ENCODE measurements at places on chromosomes 6 and 20. TPM values are rescaled to one million over a fixed set of nuclear protein-coding genes. Genes with fewer than 3 reads are reported as not detected.

GRCh38 chr6:142376800-142377496 is 75.1 kb downstream of the ADGRG6 start:
- DNase-seq: no peak

GRCh38 chr6:90544081-90544480 is 42.8 kb downstream of the MAP3K7 start:
- no peak for DNase-seq

USP49 gene
- 0.97 TPM for total RNA-seq

NRN1 gene
- 78.5 TPM for total RNA-seq

DNA sequence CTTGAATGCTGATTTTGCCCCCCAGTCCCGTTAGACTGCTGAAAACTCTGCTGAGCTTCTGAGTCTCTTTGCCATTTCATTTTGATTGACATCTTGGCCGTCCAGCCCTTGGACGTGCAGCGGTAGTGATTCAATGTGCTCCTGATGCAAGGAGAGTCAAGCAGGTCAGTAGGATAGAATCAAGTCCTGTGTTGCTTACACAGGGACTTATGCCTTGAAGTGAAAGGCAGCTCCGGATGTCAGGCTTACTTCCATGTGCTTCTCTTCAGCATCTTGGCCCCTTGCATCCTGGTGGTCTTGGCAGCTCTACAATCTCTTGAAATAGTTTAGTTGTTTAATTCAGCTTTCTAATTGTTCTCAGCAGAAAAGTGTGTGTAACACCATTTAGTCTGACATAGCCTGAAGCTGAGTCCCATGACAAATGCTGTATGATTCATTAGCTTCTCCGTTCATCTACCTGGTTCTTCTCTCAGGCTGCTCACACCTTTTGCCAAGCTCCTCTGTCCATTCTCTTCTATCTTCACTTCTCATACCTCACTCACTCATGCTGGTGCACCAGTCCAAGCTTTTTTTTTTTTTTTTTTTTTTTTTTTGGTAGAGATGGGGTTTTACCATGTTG is 76.0 kb downstream of the EZR start:
- no peak for DNase-seq

DNA sequence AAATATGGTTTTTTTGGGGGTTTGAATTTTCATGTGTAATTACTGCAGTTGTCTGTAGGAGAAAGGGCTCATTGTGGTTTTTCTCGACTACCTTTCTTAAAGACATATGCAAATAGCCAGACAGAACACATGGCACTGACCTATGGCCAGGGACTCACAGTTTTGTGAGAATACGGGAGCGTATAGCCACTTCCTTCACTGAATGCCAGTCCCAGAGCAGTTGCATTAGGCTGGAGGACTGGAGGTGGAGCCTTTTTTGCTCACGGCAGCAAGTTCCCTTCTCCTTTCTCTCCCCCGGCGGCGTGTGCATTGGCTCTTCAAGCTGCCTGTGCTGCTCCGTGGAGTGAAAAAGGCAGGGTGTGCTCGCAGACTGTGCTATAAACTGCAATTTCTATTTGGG is 114.9 kb downstream of the AKAP7 start:
- DNase-seq: peak; percentile 62

DNA sequence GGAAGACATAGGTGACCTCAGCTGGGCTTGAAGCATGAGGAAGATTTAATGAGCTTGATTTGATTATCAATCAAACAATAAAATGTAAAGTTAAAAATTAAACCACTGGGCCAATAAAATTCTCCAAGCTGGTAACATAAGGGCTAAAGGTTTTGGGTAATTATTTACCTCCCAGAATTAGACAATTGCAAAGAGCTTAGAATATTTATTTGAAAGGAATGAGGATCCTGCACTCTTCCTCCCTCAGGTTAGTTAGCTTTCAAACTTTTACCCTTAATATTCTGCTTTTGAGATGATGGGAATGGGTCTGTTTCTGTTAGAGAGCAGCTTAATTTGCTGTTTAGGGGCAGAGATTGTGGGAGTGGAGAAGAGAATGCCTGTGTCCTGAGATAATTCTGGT is at the start of gene SLC17A4:
Gene SLC17A4 (plus strand): TSS at position 208 of the 400 bp plus-strand sequence. CDS start 7,221 bp downstream, outside the sequence.
- DNase-seq: no peak

ACOT13 gene
- total RNA-seq: 3.4 TPM

SCRT2 gene
- total RNA-seq: not detected

GRCh38 chr20:575230-575629 is 31.6 kb upstream of the CSNK2A1 start:
- no peak for DNase-seq

HLA-DQB2 gene
- not detected for total RNA-seq

DNA sequence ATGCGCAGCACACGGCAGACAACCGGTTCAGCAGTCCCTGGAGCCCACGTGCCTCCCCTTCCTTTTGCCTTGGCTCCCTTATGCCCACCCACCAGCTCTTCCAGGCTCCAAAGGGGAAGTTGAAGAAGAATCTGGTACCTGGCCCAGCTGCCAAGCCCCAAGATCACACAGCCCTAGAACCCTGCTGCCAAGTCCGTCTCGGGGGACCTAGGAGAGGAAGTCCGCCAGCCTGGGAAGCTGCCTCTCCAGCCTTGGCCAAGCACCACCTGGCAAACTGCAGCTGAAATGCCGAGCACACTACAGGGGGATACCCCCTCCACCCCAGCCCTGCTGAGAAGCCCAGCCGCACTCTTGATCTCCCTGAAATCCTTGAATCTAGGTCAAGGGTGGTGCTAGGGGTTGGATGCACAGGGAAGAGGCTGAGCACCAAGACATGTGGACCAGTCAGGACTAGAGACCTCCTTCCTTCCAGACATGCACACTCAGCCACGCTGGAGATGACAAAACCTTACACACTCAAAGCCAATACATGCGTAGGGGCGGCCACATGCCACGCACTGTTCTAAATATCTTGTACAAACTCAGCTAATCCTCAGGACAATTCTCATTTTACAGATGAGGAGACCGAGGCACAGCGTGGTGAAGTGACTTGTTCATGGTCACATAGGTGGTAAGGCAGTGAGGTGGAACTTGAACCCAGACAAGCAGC is 124.1 kb downstream of the PREX1 start:
- DNase-seq: no peak

DLK2 gene
- total RNA-seq: 0.51 TPM

- peak; percentile 96 for DNase-seq
Measured at GRCh38 chr6:11207199-11207968, 25.1 kb downstream of the NEDD9 start.

MATN4 gene
- total RNA-seq: not detected

SF3B5 gene
- total RNA-seq: 131 TPM

TP53TG5 gene
- not detected for total RNA-seq

- peak; percentile 92 for DNase-seq
Measured at GRCh38 chr6:29992807-29993206, 50.5 kb downstream of the HLA-A start.

DNA sequence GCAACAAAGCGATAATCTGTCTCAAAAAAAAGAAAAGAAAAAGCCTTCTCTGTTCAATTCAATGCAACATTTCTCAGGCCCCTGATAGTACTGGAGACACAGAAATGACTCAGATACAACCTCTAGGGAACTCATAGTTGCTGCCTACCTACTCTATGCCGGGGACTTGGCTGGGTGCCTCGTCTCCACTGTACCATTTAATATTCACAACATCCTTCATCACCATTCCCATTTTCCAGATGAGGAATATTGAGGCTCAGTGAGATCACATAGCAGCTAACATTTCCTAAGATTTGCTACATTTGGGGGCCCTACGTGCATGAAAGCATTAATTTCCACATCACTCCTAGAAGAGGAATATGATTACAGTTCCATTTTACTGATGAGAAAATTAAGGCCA is 7.5 kb downstream of the NOL4L start:
- peak; percentile 53 for DNase-seq

GRCh38 chr6:118249680-118250079 is 298.4 kb upstream of the PLN start:
- DNase-seq: no peak

DNA sequence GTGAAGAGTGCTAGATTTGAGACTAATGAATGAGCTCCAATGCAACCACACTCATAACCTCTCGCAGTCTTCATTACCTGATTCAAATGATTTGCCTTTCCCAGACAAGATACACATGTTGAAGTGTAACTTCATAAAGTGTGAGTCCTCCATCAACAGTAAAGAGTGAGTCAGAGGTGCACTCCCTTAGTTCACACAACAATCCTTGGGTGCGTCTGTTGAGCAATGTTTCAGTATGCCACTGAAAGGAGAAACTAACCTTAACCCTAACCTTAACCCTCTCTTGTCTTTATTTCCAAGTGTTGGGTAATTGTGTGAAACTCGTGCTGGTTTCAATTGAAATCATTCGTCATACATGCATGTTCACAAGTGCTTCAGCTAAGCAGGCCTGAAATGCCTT is 21.0 kb upstream of the RIN2 start:
- peak; percentile 91 for DNase-seq

BPIFB6 gene
- total RNA-seq: not detected

GRCh38 chr6:88636871-88637270 is 326.5 kb downstream of the RNGTT start:
- no peak for DNase-seq

UBE2J1 gene
- total RNA-seq: 43.4 TPM

ZNF334 gene
- total RNA-seq: 1.4 TPM

FRK gene
- total RNA-seq: 0.13 TPM

- DNase-seq: peak; percentile 71
Measured at GRCh38 chr6:31898383-31899011, 999 bp upstream of the EHMT2 start.

- peak; percentile 88 for DNase-seq
Measured at GRCh38 chr6:160030103-160030502, 61.2 kb downstream of the IGF2R start.

DNA sequence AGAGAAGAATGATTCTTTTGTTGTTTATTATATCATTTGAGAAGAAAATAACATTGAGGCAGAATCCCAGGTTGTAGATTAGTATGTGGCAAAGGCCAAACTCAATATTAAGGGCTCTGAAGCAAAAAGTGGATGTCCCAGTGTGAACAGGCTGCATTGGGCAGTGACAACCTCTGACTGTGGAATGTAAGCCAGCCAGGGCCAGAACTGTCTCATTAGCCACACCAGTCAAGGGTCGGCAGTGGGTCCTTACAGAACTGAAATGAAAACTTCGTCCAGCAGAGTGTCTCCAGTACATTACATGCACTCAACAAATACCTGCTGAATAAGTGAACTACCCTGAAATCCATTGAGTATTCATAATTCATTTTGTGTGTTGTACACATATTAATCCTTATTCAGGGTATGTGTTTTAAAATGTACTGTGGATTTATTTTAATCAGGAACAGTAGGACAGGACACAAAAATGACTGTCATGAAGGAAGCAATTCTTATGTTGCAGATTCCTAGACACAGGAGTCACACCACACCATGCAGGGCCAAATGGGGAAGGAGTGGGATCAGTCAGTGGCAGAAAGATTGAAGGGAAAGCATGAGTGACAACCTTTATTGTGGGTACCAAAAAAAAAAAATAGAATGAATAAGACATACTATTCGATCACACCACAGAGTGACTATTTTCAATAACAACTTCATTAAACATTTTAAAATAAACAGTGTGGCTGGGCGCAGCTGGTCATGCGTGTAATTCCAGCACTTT is 64.9 kb upstream of the UTRN start:
- no peak for DNase-seq

BPIFB4 gene
- total RNA-seq: not detected

- peak; percentile 68 for DNase-seq
Measured at GRCh38 chr6:119627908-119628669, 278.5 kb upstream of the MAN1A1 start.

EYS gene
- total RNA-seq: not detected

- DNase-seq: peak; percentile 49
Measured at GRCh38 chr20:47220161-47220582, 136.3 kb downstream of the ZMYND8 start.

GRCh38 chr6:134003542-134003951 is 48.9 kb downstream of the SLC2A12 start:
- DNase-seq: no peak

LY6G6D gene
- total RNA-seq: not detected

DNA sequence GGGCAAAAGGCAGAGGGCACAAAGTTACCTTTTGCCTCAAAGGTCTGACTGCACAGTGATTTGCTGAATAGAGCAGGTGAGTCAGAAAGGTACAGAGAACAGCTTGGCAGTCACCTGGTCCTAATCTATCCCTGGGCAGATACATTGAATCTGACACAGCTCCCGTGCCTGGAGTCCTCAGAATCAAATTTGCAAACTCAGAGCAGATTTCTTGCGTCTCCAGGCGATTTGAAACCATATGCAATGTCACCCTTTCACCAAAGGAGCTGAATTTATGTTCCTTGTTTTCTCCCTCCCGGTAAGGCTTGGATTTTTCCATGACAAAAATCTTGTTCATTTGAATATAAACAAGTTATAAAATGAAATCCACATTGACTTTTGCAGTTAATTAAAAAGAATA is 81.6 kb upstream of the SNAP25 start:
- no peak for DNase-seq

SLC17A2 gene
- not detected for total RNA-seq

GRCh38 chr20:62159839-62160238 is 16.3 kb downstream of the SS18L1 start:
- peak; percentile 72 for DNase-seq

- DNase-seq: no peak
Measured at GRCh38 chr6:111027219-111027618, 45.4 kb downstream of the RPF2 start.

DNA sequence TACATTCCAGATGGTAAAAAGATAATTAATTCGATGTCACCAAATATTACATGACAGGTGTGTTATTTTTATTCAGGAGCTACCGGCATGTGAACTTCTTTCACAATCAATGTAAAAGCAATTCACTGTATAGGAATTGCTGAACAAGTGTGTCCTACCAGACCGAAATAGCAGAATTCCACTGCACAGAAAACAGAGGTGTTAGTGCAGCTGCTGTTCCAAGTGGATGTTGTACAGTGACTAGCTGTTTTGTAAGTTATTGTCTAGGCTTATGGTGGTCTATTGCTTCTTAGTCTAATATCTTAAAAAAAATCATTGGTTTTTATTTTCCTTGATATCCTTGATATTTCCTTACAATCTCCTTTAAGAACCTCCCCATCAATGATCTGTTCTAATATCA is 107.4 kb downstream of the COL19A1 start:
- DNase-seq: no peak

DNA sequence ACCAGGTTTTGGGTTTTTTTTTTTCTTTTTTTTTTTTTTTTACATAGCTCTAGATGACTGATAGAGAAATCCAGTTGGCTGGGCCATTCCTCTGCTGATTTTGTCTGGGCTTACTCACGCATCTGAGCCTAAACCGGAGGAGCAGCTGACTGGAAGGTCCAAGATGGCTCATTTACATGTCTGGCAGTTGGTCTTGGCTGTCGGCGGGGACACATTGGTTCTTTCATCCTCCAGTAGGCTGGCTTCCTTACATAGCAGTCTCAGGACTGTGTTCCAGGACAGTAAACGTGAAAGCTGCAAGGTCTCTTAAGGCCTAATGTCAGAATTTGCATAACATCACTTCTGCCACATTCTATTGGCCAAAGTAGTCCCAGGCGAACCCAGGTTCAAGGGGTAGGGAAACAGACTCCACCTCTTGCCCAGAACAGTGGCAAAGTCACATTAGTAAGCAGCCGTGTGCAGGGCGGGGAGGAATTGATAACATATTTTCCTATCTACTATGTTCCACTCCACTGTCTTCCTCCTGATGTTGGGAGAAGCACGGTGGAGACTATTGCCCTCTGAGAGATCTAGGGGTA is 87.0 kb downstream of the CDH22 start:
- no peak for DNase-seq

SLC35D3 gene
- total RNA-seq: not detected

PM20D2 gene
- 3.0 TPM for total RNA-seq

OVOL2 gene
- not detected for total RNA-seq
